ENCODE measurements at places on chromosomes 7 and 10. TPM values are rescaled to one million over a fixed set of nuclear protein-coding genes. Genes with fewer than 3 reads are reported as not detected.

The CALHM3 gene
- not detected for total RNA-seq

The SCART1 gene
- total RNA-seq = 2.7 TPM

The RBP3 gene
- under 0.01 TPM for total RNA-seq

The NT5C2 gene
- total RNA-seq = 78.2 TPM

The CRHR2 gene
- not detected for total RNA-seq

The FBXL13 gene
- total RNA-seq = 1.6 TPM

Data from smooth muscle cell of the coronary artery (primary cell).